ENCODE measurements at places on chromosomes 12 and 14.
A peak's percentile ranks its signal among the peaks of the same experiment; 100 is the strongest.

- no peak for DNase-seq
These were observed 5.4 kb upstream of the PELI2 start for GRCh38 chr14:56112781-56113180.

GRCh38 chr14:77375973-77376770 lies 722 bp downstream of the TMED8 start:
- peak; percentile 55 for DNase-seq

GRCh38 chr14:22282949-22283348 lies 306.1 kb downstream of the DAD1 start:
- no peak for DNase-seq

DNA sequence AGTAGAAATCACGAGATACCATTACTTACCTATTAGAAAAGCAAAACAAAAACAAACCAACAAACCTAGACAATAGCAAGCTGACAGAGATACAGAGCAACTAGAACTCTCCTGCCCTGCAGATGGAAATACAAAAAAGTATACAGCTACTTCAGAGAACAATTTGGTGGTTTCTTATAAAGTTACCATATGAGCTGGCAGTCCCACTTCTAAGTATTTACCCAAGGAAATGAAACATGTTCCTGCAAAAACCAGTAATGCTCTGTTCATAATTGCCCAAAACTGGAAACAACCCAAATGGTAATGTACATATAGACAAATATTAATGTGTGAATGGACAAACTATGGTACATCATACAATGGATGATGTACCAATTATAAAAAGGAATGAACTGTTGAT lies 31.7 kb downstream of the FUT8 start:
- DNase-seq: no peak

DNA sequence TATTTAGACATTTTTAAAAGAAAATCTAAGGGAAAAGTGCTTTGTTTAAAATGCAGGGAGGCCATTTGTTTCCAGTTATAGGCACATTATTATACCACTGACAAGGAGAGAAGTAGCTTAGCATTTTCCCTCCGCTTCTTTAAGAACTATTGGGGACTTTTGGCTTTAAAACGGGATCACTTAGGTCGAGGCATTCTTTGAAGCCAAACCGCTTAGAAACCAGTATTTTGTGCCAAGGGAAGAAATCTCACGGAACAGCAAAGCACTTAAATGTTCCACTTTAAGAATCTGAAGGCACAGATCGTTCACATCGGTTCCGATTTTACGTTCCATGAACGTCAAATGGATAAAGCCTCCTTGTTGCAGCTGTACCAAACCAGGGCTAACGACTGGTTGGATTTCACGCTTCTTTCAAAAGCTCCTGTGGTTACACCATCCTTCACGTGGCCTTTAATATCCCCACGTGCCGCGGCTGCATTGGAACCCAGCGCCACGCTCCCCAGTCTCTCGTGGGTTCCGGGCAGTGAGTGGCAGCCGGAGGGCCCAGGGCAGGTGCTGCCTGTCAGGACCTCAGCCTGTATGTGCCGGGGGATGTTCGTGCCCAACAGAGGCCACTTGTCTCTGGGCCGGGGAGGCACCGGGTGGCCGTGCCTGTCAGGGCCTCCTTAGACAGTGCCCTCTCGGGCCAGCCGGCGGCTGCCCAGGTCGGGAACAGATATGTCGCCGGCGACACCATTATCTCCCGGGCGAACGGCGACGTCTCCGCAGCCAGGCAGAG lies 195.4 kb downstream of the KIF26A start:
- DNase-seq: no peak

GRCh38 chr12:71581206-71581605 lies 82.4 kb downstream of the ZFC3H1 start:
- no peak for DNase-seq

DNA sequence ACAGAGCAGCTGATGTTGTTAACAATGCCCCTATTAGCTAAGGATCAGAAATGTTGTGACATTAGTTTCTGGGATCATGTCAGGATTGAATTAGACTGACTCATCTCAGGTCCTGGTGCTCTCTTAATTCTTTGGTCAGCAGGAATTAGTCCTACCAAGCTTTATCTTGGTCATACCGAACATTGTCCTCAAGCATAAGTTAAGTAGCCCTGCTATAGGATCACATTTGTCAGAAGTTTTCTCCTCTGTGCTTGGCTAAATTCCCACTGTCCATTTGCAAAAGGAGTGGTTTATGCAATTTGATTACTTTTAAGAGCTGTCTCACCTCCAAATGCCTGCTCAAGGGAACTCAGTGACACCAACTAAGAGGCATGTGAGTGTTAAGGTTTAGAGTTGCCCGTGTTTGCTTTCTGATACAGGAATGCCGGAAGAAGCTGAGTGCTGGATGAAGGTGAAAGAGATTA lies 48.4 kb upstream of the IFNG-AS1 start:
- no peak for DNase-seq

DNA sequence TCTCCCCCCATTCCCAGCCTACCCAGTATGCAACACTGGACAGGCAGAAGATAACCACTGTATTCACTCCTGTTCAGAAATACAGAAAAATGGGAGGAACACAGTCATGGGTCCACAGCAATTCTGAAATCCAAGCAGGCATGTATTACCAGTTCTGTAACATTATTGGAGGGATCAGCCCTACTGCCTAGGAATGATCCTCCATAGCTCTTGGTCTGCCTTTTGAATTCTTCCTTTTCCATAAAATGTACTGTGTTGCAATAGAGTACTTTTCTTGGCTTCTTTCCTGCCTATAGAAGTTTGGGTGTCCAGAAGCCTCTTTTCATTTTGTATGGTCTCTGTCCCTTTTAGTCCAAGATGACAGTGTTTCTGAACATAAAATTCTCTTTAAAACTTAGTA lies 46.5 kb downstream of the SPATS2 start:
- DNase-seq: no peak

- DNase-seq: no peak
These were observed 322.4 kb downstream of the ATP23 start for GRCh38 chr12:58263816-58264215.

DNA sequence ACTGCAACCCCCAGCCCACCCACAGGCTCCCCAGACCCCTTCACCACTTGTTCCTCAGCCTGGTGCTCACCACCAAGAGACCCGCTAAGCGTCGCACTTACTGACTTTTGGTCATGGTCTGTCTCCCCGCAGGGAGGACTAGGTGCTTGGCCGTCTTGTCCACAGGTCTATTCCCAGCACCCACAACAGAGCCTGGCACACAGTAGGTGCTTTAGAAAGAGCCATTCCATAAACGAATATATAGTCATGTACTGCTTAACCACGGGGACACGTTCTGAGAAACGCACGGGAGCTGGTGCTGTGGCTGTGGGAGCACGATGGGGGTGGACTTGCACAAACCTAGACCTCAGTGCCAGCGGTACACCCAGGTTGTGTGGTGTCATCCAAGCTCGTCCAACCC lies 34.0 kb downstream of the NCOR2 start:
- DNase-seq: no peak

Measured in stimulated activated CD4-positive, alpha-beta T cell treated with anti-CD3 and anti-CD28 coated beads, Interleukin-15, amount 100 ng/mL, for 24 hours (primary cell).